Islet precursor cell (in vitro differentiated cells): ENCODE measurements at places on chromosomes 7 and 10.

DNA sequence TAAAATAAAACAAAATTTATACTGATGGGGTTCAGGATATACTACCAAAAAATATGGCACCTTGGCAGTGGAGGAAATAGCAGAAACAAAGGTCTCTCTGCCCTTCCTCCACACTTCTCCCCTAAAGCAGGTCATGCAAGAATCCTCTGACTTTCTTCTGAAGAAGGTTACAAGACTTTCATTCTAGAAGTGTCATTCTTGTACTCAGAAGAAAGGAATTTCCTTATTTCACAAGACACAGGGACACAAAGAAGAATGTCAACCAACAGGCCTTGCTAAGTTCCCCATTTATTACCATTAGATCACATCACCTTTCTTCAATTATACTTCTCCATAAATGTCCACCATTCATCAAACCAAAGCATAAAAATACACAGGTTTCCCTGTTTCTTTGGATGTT is 470.2 kb downstream of the PAXIP1 start:
- DNase-seq: no peak

DNA sequence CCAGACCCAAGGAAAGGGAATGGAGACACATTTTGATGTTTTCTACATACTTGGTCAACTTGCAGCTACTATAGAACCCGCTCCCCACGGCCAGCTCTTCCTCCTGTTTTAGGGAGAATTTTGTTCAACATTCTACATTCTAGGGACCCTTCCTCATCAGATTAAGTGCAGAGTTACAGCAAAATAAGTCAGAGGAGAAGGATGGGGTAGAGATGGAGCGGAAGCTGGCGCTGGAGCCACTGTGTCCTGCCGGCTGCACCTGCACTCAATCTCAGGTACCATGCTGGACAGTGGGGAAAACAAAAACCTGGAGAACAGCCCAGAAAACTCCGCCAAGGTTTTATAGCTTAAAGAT is 79.4 kb upstream of the EN2 start:
- DNase-seq: no peak

DNA sequence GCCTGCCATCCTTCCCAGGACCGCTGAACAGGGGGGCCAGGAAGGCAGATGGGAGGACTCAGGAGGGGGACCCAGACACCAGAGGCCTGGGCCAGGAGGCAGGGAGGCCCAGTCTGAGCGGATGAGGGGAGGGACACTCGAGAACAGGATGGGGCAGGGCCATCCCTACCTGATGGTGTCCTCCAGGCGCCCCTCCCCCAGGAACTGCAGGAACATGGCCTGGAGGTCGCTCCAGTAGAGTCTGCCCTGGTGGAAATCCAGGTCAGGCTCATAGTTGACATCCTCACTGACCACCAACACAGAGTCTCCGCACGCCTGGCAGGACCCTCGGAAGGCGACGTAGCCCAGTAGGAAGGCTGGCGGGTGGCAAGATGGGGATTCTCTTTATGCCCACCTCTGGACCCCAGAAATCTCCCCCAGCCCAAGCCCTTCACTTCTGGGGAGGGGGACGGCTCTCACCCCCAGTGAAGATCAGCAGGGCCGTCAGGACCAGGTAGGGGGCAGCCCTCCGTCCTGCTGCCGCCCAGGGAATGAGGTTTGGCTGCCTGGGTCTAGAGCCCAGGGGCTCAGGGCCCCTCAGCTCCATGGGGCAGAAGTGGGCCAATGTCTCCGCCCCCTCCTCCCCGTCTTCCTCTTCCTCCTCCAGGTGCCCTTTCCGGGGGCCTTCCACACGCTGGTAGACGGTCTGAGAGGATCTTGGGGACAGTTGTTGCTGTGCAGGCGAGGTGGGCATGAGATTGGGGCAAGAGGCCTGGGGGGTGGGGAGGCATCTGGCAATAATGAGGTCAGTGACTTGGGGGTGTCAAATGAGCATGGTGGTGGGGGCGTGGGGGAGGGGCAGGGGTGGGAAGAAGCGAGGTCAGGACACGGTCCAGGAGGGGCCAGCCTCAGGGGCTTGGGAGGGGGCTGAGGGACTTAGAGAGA is 573 bp downstream of the TFR2 start:
- DNase-seq: no peak

DNA sequence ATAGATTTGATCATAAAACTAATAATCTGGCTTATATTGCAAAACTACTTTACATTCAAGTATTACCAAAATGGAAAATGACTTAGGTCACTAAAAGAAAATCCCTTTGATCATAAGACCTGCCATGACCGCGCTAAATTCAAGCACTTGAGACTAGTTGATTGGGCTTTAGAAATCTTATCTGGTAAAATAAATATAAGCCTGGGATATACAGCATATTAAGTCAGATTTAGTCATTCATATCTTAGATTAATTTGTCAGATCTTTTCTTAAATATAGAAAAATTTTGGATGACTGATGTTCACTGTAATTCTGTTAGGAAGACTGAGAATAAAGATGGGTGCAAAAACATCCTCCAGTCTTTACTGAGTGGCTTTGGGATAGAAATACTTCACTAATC is 450.0 kb downstream of the HTR7 start:
- DNase-seq: no peak

GRCh38 chr10:70233939-70234300 is 691 bp upstream of the PPA1 start:
- no peak for DNase-seq

- DNase-seq: no peak
These were observed 82.8 kb upstream of the CPXM2 start for GRCh38 chr10:123974406-123974805.

- peak; percentile 44 for DNase-seq
These were observed 129.9 kb downstream of the TRRAP start for GRCh38 chr7:99008181-99008631.

DNA sequence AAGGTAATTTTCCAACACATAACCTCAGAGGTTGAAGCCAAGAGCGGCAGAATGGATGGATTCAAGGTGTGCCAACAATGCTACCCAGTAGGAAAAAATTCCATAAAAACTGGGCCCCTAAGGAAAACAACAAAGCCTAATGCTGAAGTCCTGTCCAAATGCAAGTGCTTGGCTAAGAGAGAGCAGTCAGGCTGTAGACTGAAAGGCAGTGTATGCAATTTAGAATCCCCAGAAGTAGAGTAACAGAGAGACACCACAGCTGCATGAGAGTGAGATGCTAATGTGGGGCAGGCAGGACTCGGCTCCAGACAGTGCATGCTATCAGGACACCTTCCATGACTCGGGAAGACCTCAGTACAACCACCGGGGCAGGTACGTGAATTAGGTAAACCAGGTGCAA is 124.5 kb downstream of the ZFAND4 start:
- DNase-seq: no peak
